CD4-positive, alpha-beta T cell treated with Interleukin-12 subunit alpha and Interleukin-12 subunit beta, for 1 hour (primary cell): ENCODE measurements at places on chromosomes 7 and 10.

- DNase-seq = no peak
Measured at GRCh38 chr7:24660546-24660945, 87.3 kb downstream of the PALS2 start.

DNA sequence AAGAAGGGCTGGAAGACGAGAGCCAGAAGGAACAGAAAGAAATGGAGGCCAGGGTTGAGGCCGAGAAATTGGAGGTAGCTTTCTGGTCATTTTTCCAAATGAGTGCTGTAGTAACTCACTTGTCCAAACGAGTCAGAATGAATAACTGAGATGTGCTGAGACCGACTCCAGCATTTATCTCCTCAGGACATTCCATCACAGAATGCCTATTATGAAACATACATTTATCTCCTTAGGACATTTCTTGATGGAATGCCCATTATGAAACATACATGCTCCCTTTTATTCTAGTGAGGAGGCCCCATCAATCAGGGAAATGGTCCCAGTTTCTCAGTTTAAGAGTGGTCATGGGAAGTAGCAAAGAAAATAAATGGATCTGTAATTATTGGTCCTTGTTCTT is 16.5 kb downstream of the AVL9 start:
- DNase-seq = no peak

DNA sequence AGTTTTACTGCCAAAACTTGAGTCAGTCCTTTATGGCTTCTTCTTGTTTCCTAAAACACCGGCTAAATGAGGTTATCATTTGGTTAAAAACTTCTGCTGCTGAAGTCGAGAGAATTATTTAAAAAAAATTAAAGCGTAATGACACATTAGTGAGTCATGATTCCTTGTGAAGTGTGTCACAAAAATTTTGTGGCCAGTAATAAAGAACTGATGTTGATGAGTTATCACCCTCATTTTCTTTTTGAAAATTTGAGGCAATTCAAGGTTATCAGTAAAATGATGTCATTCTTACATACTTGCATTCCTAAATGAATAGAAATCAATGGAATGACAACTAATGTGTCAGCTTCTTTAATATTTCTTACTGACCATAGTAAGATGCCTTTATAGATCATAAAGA is 427.4 kb downstream of the SORCS3 start:
- no peak for DNase-seq

DNA sequence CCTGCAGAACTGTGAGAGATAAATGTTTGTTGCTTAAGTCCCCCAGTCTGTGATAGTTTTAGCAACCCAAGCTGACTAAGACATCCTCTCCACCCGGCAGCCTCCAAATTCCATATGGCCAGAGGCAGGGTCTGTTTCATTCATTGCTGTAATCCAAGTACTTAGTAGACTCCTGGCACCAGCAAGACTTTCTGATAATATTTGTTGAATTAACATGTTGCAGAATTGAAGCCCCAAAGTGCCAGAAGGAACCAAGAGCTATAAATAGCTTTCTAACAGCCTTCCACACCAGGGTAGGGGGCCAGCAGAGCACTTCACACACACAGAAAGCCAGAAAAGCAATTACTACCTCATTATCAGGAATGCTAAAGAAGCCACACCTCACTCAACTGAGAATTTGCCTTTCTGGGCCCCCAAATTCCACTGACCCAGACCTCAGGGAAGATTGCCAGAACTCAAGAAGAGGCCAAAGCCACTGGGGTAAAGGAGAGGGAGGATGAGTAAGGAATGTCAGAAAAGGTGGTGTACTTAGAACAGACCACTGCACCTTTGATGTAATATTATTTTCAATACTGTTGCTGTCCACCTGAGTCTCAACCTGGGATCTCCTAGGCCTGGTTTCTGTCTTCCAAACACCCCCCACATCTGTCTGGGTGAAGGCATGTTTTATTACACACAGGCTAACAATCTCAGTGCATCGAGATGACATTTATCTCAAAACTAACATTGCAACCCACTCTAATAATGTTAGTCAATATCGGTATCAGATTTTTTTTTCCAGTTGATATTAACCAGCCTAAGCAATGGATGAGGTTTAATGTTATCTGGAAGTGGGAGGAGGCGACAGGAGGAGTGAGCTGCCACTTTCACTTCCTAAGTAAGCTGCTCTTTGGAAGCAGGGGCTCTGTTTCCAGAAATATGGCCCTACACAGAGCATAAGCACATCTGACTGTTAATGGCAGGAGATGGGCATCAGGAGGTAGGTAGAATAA is 5.5 kb downstream of the NOD1 start:
- DNase-seq = no peak

DNA sequence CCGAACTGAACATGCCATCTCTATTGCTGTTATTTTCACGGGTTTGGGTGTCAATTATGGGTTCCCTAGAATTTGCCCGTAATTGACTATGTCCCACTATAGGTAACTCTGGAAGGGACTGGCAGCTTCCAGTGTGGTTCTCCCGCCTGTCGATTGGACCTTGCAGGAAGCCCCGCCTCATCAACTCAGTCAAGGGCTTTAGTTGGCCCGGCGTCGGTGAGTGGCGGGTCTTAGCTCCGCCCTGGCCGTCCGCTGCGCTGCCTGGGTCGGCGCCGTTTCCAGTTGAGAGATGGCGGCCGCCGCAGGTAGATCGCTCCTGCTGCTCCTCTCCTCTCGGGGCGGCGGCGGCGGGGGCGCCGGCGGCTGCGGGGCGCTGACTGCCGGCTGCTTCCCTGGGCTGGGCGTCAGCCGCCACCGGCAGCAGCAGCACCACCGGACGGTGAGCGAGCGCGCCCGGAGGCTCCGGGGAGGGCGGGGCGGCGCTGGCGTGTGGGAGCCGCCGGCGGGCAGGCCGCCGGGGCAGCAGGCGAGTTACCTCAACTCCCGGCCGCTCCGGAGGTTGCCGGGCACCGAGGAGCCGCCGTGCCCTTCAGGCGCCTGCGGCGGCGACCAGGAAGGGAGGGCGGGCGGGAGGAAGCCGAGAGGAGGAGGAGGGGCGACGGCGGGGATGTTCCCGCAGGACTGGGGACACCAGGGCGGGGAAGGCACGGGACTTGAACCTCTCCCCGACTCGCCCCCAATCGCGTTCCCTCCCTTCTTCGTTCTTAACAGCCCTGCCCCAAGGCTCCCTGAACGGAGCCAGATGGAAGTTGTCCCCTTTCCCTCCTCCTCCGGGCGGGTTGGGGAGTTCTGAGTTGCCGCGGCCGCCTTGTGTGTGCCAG is at the start of gene MCU:
TSS of gene MCU (plus strand) at position 281 of the 881 bp plus-strand sequence. CDS start at position 290, 9 bp downstream.
- DNase-seq = peak; percentile 92

GRCh38 chr7:21941611-21942141 is 4.0 kb downstream of the CDCA7L start:
- no peak for DNase-seq

DNA sequence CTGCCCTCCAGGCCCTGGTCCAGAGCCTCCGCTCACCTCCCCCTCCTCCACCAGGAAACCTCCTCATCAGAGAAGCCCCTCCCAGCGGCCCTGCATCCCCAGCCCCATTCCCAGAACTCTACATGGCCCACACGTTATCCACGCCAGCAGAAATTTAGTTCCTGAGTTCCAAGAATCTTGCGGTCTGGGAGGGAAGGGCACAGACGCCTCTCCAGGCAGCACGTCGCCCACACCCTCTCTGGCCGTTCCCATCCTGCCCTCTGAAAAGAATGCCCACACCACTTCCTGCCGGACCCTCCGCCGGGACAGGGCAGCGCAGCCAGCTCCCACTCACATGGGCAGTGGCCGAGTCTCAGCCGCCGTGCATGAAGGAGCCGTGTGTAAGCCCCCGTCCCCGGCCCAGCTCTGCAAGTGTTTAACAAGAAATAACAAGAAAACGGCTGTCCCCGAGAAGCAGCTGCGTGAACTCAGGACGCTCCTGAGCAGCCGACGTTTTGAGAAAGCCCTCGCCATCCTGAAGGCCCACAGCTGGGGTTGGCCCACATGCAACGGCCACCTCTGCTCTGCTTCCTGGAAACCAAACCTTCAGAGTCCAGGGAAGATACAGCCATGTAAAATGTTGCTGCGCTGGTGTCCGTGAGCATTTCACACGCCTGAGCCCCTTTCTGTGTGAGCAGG is 17.4 kb downstream of the ADGRA1 start:
- no peak for DNase-seq

DNA sequence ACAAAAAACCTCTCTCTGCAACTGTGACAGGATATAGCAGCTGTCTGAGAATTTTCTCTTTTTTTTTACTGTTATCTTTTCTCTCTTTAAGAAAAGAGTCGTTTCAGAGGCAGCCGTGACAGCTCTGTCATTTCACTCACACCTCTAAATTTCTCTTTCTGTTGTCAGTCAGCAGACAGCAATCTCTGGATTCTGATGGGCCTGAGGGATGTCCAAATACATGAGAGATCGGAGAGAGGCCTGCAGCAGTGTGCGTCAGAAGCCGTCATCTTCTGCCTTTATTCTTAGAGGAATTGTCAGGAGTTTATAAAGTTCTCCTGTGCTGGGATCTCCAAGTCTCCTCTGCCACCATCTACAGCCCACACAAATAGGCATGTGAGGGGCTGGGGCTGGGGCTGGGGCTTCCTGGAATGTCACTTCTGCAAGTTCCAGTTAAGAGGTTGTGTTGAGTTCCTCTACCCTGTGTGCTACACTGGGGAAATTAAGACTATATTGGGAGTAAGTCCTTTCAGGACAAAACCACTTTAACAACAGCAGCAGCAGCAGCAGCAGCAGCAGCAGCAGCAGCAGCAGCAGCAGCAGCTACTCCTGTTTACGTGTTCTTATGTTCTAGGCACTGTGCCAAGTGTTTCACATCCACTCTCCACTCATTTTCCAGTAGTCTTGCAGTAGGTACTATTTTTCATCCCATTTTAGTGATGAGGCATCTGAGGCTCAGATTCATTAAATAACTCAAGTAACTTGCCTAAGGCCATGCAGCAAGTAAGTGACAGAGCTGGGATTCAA is 541.3 kb downstream of the LRMDA start:
- no peak for DNase-seq

DNA sequence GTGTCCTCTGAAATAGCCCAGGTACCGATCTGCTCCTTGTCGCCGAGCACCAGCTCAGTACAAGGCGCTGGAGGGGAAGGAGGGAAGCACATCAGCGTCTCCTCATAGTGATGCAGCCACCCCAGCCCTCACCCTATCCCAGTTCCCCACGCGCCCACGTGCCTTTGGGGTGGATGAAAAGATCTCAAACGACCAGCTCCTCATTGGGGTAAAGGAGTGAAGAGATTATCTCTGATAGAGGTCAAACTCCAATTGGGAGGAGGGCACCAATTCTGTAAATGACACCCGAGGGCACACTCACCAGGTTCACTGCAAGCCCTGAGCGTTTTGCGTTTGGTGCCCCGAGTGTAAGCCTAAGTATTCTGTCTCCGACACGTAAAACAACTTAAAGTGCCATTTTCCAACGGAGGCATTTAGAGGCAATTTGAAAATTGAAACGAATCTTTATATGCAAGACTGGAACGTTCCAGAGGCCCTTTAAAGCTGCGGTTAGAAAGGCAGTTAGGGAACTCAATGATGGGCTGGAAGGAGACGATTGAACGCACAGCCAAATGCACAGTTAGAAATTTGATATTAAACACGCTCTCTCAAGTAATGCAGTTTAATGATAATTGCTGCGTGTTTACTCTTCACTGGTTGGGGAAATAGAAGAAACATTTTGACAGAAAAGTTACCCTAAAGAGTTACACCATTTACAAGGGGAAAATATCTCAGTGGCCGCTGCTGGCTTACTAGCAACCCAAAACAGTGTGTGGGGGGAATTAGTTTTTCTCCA is 8.9 kb upstream of the EMX2 start:
- no peak for DNase-seq

DNA sequence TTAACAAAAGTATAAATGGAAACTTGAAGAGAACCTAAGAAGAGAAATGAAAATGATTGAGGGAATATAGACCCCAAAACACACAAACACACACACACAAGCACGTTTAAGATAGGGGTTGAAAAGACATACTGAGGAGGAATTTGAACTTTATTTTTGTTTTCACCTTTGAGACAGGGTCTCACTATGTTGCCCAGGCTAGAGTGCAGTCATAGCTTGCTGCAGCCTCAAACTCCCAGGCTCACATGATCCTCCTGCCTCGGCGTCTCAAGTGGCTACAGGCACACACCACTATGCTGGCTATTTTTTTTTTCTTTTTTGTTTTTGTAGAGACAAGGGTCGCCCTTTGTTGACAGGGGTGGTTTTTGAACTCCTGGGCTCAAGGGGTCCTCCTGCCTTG is 4.0 kb downstream of the BTRC start:
- DNase-seq = no peak

GRCh38 chr7:108452707-108453106 is 3.5 kb downstream of the NRCAM start:
- DNase-seq = no peak

DNA sequence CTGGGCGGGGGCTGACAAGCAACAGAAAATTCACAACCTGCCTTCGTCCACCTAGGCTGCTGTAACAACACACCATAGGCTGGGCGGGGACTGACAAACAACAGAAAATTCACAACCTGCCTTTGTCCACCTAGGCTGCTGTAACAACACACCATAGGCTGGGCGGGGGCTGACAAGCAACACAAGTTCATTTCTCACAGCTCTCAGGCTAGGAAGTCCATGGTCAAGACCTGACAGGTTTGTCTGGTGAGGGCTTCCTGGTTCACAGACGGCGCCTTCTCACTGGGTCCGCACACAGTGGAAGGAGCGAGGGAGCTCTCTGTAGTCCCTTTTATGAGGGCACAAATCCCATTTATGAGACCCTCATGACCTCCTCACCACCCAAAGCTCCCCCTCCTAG is 52.2 kb downstream of the DIP2C start:
- DNase-seq = no peak

DNA sequence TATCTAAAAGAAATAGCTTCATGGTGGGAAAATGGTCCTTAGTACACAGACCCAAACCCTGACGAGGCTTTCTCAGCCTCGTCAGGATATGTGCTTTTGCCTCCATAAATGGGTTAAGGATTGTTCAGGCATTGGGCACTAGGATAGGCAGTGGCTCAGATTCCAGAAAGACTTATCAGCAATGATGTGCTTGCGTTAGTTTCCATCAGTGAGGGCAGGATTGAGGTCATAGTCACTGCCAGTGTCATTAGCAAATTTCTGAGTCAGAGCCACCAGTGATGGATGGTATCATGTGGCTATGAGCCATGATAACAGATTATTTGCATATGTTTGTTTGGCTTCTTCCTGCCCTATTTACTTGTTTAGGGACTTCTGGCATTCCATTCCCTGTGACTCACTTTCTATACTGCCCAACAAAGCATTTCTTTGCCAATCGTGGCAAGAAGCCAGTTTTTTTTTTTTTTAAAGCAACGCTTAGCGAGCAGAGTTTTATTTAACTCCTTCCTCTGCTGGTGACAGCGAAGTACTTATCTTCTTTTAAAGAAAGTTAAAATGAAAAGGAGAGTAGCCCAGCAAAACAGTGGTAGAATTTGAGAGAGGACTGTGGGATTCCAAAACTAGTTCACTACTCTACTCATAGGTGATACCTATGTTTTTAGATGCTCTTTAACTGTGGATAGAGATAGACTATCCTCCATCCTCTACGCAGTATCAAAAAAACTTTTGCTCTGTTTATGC is 44.4 kb downstream of the MYPN start:
- no peak for DNase-seq

- peak; percentile 94 for DNase-seq
Measured at GRCh38 chr7:99558306-99559174, at the start of gene ZNF655. TSS of gene ZNF655 (plus strand) at chr7:99558642. CDS start at chr7:99560560, 1,918 bp downstream.

GRCh38 chr7:132080967-132081668 is 495.2 kb downstream of the PLXNA4 start:
- no peak for DNase-seq
